Vagina (tissue), 2 donors: ENCODE measurements at places on chromosomes 16 and 17.
A peak's percentile ranks its signal among the peaks of the same experiment; 100 is the strongest.

- no peak for DNase-seq
- no peak overlapping the region for H3K27ac ChIP-seq
- no peak overlapping the region for H3K4me3 ChIP-seq
- H3K4me1 ChIP-seq: no peaks in the 10 kb centered on the region
- no peaks in the 10 kb centered on the region for H3K36me3 ChIP-seq
Measured at GRCh38 chr17:58556833-58557250, 42.4 kb upstream of the MTMR4 start.

DNA sequence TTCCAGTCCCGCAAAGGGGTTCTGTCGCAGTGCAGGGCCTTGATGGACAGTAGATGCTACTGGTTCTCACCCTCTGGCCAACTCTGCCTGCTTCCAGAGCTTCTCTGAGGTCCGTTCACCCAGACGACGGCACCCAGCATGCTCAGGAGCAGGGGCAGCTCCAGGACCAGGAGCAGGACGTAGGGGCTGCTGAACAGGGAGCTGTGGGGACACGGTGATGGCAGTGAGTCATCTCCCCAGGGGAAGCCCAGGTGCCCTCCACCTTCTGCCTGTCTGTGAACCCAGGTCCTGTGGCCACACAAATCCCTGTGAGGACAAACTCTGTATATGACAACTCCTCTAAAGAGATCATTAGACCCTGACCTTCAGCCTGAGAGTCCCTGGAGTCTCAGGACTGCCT is 3.4 kb upstream of the CD300C start:
- no peaks in the 10 kb centered on the region for H3K27me3 ChIP-seq
- no peaks in the 10 kb centered on the region for H3K4me1 ChIP-seq
- no peaks in the 10 kb centered on the region for H3K36me3 ChIP-seq
- no peak for DNase-seq

GRCh38 chr17:32016231-32016630 is 9.0 kb downstream of the LRRC37B start:
- no peaks in the 10 kb centered on the region for H3K27me3 ChIP-seq
- no peaks in the 10 kb centered on the region for H3K4me1 ChIP-seq
- no peak overlapping the region for H3K4me3 ChIP-seq
- no peak for DNase-seq
- no peaks in the 10 kb centered on the region for H3K36me3 ChIP-seq

DNA sequence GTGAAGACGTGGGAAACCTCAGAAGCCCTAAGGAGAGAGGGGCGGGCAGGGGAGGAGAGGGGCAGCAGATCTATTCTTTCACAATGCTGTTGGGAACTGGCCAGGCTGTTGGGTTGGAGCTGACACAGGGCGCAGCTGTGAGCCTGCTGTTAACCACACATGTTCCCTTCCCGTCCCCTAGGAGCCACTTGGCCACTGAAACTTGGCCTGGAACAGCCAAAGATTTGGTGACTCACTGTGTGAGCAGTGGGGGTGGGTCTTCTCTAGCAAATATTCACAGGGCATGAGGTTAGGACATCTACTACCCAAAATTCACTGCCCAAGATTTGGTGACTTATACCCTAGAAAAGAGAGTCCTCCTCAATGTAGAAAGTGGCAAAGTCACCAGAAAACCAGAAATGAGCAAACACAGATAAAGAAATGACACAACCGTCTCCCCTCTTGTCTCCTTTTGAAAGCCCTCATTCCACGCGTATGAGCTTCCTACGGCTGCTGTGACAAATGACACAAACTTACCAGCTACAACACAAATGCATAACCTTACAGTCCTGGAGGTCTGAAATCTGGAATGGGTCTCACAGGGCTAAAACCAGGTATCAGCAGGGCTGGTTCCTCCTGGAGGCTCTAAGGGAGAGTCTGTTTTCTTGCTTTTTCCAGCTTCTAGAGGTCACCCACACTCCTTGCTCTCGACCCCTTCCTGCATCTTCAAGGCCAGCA is 6.3 kb downstream of the TBC1D16 start:
- no peaks in the 10 kb centered on the region for H3K27me3 ChIP-seq
- H3K4me3 ChIP-seq: no peak overlapping the region
- H3K36me3 ChIP-seq: no peaks in the 10 kb centered on the region
- H3K27ac ChIP-seq: peak overlapping the region; percentile 70
- DNase-seq: no peak
- H3K4me1 ChIP-seq: peaks cover 71% of the 10 kb centered on the region

GRCh38 chr16:2429034-2429770 is at the start of gene CCNF:
Gene CCNF (plus strand): TSS chr16:2429447. CDS start chr16:2429482, 35 bp downstream.
- H3K4me1 ChIP-seq: peaks cover 20% of the 10 kb centered on the region
- no peak for DNase-seq
- peaks cover 14% of the 10 kb centered on the region for H3K36me3 ChIP-seq
- H3K27ac ChIP-seq: peak within 1 kb of the TSS; percentile 67
- H3K27me3 ChIP-seq: no peaks in the 10 kb centered on the region

DNA sequence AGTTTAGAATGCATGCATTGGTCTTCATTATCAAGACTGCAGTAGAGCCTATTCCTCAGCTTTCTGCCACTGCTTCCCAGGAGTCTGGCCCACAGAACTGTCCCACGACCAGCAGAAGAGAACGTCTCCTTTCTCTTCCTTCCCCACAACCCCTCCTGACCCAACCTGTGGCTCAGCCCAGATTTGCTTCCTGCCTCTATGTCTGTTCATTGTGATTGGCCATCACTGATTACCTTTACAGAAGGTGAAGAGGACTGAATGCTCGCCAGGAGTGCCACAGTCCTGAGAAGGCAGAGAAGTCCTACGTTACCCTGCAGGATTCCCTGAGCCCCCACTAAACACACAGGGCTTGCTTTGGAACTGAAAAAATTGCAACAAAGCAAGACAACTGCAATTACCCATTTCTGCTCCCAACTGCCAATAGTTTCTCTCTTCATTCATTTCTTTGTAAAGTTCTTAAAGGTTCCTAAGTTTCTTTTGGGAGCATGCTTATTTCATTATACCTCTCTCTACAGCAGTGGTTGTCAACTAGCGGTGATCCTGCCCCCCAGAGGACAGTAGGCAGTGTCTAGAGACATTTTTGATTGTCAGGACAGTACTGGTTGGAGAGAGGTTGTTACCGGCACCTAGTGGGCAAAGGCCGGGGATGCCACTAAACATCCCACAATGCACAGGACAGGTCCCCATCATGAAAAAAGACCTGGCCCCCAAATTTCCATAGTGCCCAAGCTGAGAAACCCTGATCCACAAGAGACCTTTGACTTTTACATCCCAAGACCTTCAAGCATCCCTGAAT is 4.5 kb upstream of the NAT9 start:
- H3K27me3 ChIP-seq: no peaks in the 10 kb centered on the region
- no peak for DNase-seq
- H3K4me3 ChIP-seq: no peak overlapping the region
- H3K27ac ChIP-seq: no peak overlapping the region
- peaks cover 13% of the 10 kb centered on the region for H3K4me1 ChIP-seq

GRCh38 chr17:31524926-31525800 is 133.7 kb downstream of the RAB11FIP4 start:
- no peaks in the 10 kb centered on the region for H3K36me3 ChIP-seq
- no peak overlapping the region for H3K27ac ChIP-seq
- H3K4me3 ChIP-seq: no peak overlapping the region
- no peak for DNase-seq
- H3K4me1 ChIP-seq: no peaks in the 10 kb centered on the region

DNA sequence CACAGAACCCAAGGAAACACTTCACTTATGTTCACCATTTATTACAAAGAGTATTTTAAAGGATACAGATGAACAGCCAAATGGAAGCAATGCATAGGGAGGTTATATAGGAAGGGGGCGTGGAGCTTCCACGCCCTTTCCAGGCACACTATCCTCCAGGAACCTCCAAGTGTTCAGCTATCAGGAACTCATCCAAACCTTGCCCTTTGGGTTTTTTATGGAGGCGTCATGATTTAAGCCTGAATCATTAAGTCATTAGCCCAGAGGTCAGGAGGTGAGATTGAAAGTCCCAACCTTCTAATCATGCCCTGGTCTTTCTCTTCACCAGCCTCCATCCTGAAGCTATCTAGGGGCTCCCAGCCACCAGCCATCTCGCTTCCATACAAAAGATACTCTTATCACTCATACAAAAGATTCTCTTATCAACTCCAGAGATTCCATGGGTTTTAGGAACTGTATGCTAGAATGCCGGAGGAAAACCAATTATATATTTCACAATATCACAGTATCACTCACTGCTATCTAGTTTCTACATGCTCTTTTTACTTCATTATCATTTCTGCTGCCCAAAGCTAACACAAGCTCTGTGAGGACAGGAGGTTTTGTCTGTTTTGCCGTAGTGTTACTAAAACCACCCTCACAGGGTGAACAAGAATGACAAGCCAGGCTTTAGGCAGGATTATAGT is 213.4 kb downstream of the SLC39A11 start:
- no peak overlapping the region for H3K27ac ChIP-seq
- H3K4me1 ChIP-seq: no peaks in the 10 kb centered on the region
- no peaks in the 10 kb centered on the region for H3K36me3 ChIP-seq
- no peak overlapping the region for H3K4me3 ChIP-seq
- DNase-seq: no peak
- no peaks in the 10 kb centered on the region for H3K27me3 ChIP-seq

GRCh38 chr16:85395207-85395912 is 217.8 kb upstream of the GSE1 start:
- H3K27ac ChIP-seq: peak overlapping the region; percentile 70
- peaks cover 53% of the 10 kb centered on the region for H3K4me1 ChIP-seq
- no peak for DNase-seq
- no peak overlapping the region for H3K4me3 ChIP-seq
- no peaks in the 10 kb centered on the region for H3K27me3 ChIP-seq
- H3K36me3 ChIP-seq: no peaks in the 10 kb centered on the region

DNA sequence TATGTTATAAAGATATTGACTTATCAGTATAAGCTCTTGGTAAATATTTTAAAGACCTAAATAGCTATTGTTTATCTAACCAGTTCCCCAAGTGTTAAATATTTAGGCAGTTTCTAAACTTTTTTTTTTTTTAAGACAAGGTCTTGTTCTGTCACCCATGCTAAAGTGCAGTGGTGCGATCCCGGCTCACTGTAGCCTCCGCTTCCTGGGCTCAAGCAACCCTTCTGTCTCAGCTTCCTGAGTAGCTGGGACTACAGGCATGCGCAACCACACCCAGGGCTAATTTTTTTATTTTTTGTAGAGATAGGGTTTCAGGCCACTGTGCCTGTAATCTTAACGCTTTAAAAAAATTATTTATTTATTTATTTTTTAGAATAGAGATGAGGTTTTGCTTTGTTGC is 43.5 kb downstream of the SNX29 start:
- H3K27me3 ChIP-seq: no peaks in the 10 kb centered on the region
- no peaks in the 10 kb centered on the region for H3K4me1 ChIP-seq
- H3K27ac ChIP-seq: no peak overlapping the region
- no peaks in the 10 kb centered on the region for H3K36me3 ChIP-seq
- H3K4me3 ChIP-seq: no peak overlapping the region

GRCh38 chr16:51287121-51287755 is 136.2 kb upstream of the SALL1 start:
- no peak overlapping the region for H3K27ac ChIP-seq
- H3K4me3 ChIP-seq: no peak overlapping the region
- no peaks in the 10 kb centered on the region for H3K4me1 ChIP-seq
- no peaks in the 10 kb centered on the region for H3K36me3 ChIP-seq
- DNase-seq: no peak

DNA sequence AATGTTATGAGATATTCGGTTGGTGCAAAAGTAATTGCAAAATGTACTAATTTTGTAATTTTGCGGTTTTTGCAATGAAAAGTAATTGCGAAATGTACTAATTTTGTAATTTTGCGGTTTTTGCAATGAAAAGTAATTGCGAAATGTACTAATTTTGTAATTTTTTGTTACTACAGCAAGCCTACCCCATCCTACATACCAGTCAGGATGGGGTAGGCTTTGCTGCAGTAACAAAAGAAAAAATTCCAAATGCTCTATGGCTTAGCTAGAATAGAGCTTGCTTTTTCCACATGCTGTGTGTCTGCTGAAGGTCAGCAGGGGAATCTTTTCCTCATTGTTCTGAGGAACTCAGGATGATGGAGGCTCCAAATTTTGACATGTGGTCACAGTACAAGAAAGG is 83.3 kb upstream of the GPRC5B start:
- H3K27ac ChIP-seq: no peak overlapping the region
- no peaks in the 10 kb centered on the region for H3K4me1 ChIP-seq
- H3K27me3 ChIP-seq: no peaks in the 10 kb centered on the region
- no peak for DNase-seq
- H3K4me3 ChIP-seq: no peak overlapping the region
- no peaks in the 10 kb centered on the region for H3K36me3 ChIP-seq

DNA sequence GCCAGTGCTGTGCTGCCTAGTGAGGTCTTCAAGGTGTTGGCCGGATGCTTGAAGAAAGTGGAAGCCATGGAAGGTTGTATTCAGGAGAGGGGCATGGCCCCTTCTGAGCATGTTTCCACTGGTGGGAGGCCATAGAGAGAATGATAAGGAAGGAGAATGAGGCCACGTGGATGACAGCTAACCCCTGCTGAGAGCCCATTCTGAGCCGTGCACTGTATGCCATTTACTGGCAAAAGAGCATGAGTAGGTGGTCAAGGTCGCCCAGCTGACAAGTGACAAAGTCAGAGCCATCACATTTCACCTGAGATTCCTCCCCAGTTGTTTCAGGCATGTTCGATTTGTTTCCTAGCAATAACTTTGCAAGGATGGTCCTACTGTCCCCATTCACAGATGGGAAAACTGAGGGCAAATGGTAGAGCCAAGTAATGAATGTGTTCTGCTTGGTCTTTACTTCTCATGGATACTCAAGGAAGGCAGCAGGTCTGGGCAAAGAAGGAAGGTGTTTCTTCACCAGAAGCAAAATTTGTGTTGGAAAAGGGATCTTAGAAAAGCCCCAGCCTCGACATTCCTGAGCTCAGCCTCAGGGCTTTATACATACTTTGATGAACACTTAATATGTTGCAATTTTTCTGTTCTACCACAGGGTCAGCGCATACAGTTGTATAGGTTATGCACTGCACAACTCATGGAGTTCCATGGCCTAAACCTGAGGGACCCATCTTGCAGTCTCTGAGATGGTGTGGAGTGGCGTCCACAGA is 10.5 kb upstream of the NKD1 start:
- H3K4me3 ChIP-seq: no peak overlapping the region
- H3K27me3 ChIP-seq: no peaks in the 10 kb centered on the region
- no peaks in the 10 kb centered on the region for H3K36me3 ChIP-seq
- no peak overlapping the region for H3K27ac ChIP-seq

GRCh38 chr17:76528528-76529223 is 8.8 kb downstream of the CYGB start:
- peak overlapping the region; percentile 4 for H3K4me3 ChIP-seq
- H3K27ac ChIP-seq: peak overlapping the region; percentile 96
- H3K27me3 ChIP-seq: no peaks in the 10 kb centered on the region
- no peaks in the 10 kb centered on the region for H3K36me3 ChIP-seq

- peak overlapping the region; percentile 90 for H3K4me3 ChIP-seq
- peaks cover 34% of the 10 kb centered on the region for H3K4me1 ChIP-seq
- DNase-seq: no peak
- no peaks in the 10 kb centered on the region for H3K27me3 ChIP-seq
- H3K27ac ChIP-seq: peak overlapping the region; percentile 85
Measured at GRCh38 chr16:14301169-14302030, 230.3 kb downstream of the MRTFB start.
